ENCODE measurements at places on chromosomes 7 and 10. TPM values are rescaled to one million over a fixed set of nuclear protein-coding genes. Genes with fewer than 3 reads are reported as not detected.

The HOXA6 gene
- not detected for total RNA-seq

The TAS2R4 gene
- total RNA-seq: 0.32 TPM

The DEPP1 gene
- total RNA-seq: 35.1 TPM

The SLC18A3 gene
- not detected for total RNA-seq

The AOAH gene
- total RNA-seq: 2.7 TPM

The GNAI1 gene
- 11.3 TPM for total RNA-seq

The HOXA13 gene
- total RNA-seq: not detected

The HYCC1 gene
- total RNA-seq: 35.0 TPM

The PPP1R3C gene
- total RNA-seq: 135 TPM

The AKR1B15 gene
- total RNA-seq: not detected

The CYP26A1 gene
- total RNA-seq: not detected

The FRMD4A gene
- total RNA-seq: 33.2 TPM

The DUSP5 gene
- 6.8 TPM for total RNA-seq

The PPP1R17 gene
- total RNA-seq: not detected

The PAX2 gene
- not detected for total RNA-seq

The GPR26 gene
- not detected for total RNA-seq

The SEMA3D gene
- 1.1 TPM for total RNA-seq

The SLC26A5 gene
- total RNA-seq: not detected

The CUBN gene
- total RNA-seq: 0.22 TPM

The LRRC61 gene
- total RNA-seq: 3.7 TPM

The COL1A2 gene
- 62.9 TPM for total RNA-seq

The CALD1 gene
- 86.1 TPM for total RNA-seq

The ANKRD1 gene
- 1,733 TPM for total RNA-seq

The CADPS2 gene
- 20.3 TPM for total RNA-seq

The TEX47 gene
- total RNA-seq: not detected

The CREB3L2 gene
- 18.1 TPM for total RNA-seq
